ENCODE measurements at places on chromosomes 7 and 10. TPM values are rescaled to one million over a fixed set of nuclear protein-coding genes. Genes with fewer than 3 reads are reported as not detected.

- no peaks in the 10 kb centered on the region for H3K36me3 ChIP-seq
- H3K4me1 ChIP-seq, result no peaks in the 10 kb centered on the region
- H3K4me3 ChIP-seq, result no peak overlapping the region
- H3K27ac ChIP-seq, result no peak overlapping the region
- H3K27me3 ChIP-seq, result no peaks in the 10 kb centered on the region
These were observed 115.5 kb downstream of the ZNF736 start for GRCh38 chr7:64429232-64429631.

DNA sequence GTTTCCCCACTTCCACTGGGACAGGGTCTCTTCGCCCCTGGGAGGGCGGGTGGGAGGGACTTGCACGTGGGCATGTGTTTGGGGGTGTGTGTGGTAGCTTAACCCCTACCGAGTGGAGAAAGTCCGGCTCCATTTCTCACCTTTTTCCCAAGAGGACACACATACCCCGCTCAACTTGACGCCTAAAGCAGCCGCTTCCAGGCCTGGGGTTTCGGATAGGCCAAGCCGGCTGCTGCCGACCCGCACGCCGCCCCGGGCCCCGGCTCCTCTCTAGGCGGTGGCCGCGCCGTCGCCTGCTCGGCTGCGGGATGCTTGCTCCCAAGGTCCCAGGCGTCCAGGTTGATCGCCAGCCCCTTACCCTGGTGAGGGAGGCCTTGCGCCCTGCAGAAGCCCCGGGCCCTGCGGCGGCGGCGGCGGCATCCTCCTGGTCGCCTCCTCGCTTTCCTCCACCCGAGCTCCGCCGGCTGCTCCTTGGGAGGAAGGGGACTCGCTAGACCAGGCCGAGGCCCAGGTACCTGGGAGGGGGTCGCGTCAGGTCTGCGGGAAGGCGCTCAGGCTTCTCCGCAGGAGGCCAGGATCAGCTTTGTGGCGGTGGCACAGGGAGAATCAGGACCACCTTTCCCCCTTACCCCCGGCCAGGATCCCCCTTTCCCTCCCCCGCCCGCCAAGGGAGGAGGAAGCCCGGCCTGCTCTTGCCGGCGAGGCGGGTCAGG is 3.2 kb upstream of the GATA3 start:
- peaks cover 62% of the 10 kb centered on the region for H3K27me3 ChIP-seq
- no peaks in the 10 kb centered on the region for H3K36me3 ChIP-seq
- no peak overlapping the region for H3K27ac ChIP-seq
- H3K4me3 ChIP-seq, result peak overlapping the region; percentile 65

CALML3 gene
- total RNA-seq, result not detected

- no peaks in the 10 kb centered on the region for H3K27me3 ChIP-seq
- DNase-seq, result peak; percentile 53
- no peak overlapping the region for H3K27ac ChIP-seq
- no peaks in the 10 kb centered on the region for H3K36me3 ChIP-seq
These were observed 34.1 kb downstream of the OSBPL3 start for GRCh38 chr7:24945899-24946298.

DNA sequence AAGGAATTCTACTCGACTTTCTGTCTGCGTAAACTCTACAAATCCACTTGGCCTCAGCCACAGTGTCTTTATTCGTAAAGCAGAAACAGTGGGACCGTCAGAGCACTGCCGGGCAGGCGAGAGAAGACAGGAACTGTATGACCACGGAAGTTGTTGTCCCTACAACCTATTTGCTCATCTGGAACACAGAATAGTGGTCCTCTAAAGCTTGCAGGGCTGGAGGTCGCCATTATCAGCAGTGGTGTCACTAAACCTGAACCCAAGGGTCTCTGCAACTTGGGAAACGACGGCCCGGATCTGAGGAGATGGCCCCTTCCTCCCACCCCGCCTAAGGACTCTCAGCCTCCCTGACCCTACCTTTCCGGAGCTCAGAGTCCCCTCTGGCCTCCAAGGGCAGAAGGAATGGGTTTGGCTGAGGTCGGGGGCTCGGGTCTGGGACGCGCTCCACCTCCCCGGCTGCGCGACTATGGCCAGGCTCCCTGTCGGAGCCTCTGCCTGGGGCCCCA is 442 bp downstream of the STYXL1 start:
- H3K4me1 ChIP-seq, result no peaks in the 10 kb centered on the region
- no peaks in the 10 kb centered on the region for H3K27me3 ChIP-seq
- H3K27ac ChIP-seq, result peak overlapping the region; percentile 57
- H3K4me3 ChIP-seq, result peak overlapping the region; percentile 98
- no peak for DNase-seq

GRCh38 chr7:18901351-18901750 is 216.1 kb downstream of the TWIST1 start:
- DNase-seq, result no peak
- H3K4me3 ChIP-seq, result no peak overlapping the region
- no peaks in the 10 kb centered on the region for H3K27me3 ChIP-seq
- no peaks in the 10 kb centered on the region for H3K36me3 ChIP-seq

ACHE gene
- 13.7 TPM for total RNA-seq

DNA sequence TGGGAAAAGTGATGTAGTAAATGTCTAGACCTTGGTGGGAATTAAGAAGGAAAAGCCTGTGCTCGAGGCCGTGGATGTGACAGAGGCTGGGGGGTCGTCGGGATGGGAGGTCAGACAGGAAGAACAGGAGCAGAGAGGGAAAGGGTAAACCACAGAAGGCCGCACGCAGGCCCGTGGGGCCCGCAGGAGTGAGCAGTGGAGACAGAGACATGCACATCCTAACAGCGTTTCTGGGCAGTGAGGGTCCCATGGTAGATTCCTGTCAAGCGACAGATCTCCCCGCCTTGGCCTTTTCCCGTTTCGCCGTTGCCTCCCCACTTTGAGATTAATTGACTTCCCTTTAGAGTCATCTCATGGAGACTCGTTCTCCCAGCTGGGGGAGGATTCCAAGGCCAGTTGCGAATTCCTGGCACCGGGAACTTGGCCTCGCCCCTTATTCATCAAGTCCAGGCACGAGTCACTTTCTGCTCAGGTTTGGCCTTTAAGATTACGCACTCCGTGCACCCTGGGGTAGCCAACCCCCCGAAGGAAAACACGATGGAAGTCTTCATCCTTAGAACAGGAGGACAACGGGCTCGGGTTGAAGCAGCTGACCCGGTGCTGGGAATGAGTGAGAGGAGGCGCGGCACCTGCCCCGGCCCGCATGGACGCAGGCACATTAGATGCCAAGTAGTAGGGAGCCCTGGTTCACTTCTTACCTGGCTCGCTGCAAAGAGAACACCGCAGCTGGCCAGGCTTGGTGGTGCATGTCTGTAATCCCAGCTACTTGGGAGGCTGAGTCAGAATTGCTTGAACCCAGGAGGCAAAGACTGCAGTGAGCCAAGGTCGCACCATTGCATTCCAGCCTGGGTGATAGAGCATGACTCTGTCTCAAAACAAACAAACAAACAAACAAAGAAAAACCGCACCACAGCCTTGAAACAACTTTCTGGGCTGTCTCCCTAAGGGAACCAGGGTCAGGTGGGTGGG is 315.2 kb upstream of the SHH start:
- H3K36me3 ChIP-seq, result no peaks in the 10 kb centered on the region
- H3K27ac ChIP-seq, result no peak overlapping the region
- no peak overlapping the region for H3K4me3 ChIP-seq

DNA sequence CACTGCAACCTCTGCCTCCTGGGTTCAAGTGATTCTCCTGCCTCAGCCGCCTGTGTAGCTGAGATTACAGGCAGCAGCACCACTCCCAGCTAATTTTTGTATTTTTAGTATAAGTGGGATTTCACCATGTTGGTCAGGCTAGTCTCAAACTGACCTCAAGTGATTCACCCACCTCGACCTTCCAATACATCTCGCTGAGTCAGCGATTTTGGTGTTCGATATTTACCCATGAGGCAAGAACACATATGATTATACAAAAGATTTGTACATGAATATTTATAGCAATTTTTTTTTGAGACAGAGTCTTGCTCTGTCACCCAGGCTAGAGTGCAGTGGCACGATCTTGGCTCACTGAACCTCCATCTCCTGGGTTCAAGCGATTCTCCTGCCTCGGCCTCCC is 19.8 kb downstream of the PNLIP start:
- H3K36me3 ChIP-seq, result no peaks in the 10 kb centered on the region
- H3K27ac ChIP-seq, result no peak overlapping the region
- H3K27me3 ChIP-seq, result no peaks in the 10 kb centered on the region
- H3K4me3 ChIP-seq, result no peak overlapping the region
- no peak for DNase-seq

HOGA1 gene
- 0.43 TPM for total RNA-seq

- peak; percentile 92 for DNase-seq
- H3K27me3 ChIP-seq, result peaks cover 89% of the 10 kb centered on the region
- H3K4me3 ChIP-seq, result peak overlapping the region; percentile 72
- no peaks in the 10 kb centered on the region for H3K36me3 ChIP-seq
These were observed 3.3 kb downstream of the GRID1 start for GRCh38 chr10:86363184-86363832.

TMEM140 gene
- total RNA-seq, result not detected

DNA sequence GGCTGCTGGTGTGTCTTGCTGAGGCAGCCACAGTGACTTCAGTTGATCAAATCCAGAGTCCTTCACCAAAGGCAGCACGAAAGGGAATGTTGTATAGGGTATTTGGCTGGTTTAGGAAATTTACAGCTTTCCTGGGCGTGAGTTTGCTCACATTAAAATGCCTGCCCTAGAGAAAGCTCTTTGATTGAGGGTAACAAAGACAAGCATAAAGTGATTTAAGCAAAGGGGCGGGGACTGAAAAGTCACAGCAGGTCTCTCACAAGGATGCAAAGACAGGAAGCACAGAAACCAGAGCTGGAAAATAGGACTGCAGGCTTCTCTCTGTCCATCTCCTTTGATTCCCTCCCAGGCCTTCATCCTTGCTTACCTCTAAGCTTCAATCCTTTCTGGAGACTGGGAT is 139.2 kb downstream of the ELMO1 start:
- DNase-seq, result no peak
- H3K36me3 ChIP-seq, result peaks cover 91% of the 10 kb centered on the region
- H3K4me3 ChIP-seq, result no peak overlapping the region
- no peak overlapping the region for H3K27ac ChIP-seq

FAM221A gene
- total RNA-seq, result 20.8 TPM

GPNMB gene
- total RNA-seq, result 0.94 TPM

GRCh38 chr10:75600833-75601232 is 169.4 kb downstream of the LRMDA start:
- H3K4me3 ChIP-seq, result no peak overlapping the region
- H3K36me3 ChIP-seq, result no peaks in the 10 kb centered on the region
- no peaks in the 10 kb centered on the region for H3K4me1 ChIP-seq
- peaks cover 49% of the 10 kb centered on the region for H3K27me3 ChIP-seq

DNA sequence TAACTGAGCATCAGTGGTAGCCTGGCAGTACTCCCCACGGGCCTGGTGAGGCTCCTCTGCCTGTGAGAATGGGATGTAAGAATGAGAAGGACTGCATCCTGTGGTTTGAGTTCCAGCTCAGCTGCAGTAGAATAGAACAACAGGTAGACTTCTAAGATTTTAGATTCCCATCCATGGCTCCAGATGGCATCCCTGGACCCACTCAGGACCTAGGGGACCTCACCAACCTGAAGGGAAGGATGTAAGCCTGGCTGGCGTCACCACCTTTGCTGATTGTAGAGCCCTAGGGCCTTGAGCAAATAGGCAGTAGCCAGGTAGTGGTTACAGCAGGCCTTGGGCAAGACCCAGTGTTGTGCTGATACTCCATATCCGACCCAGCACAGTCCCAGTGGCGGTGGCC is 9.6 kb upstream of the AOC1 start:
- no peak overlapping the region for H3K4me3 ChIP-seq
- no peaks in the 10 kb centered on the region for H3K4me1 ChIP-seq
- H3K36me3 ChIP-seq, result no peaks in the 10 kb centered on the region
- H3K27me3 ChIP-seq, result no peaks in the 10 kb centered on the region
- no peak overlapping the region for H3K27ac ChIP-seq

- no peak for DNase-seq
- H3K27ac ChIP-seq, result no peak overlapping the region
- H3K4me3 ChIP-seq, result no peak overlapping the region
- peaks cover 15% of the 10 kb centered on the region for H3K4me1 ChIP-seq
- H3K27me3 ChIP-seq, result no peaks in the 10 kb centered on the region
- peaks cover 51% of the 10 kb centered on the region for H3K36me3 ChIP-seq
These were observed 57.2 kb downstream of the SHH start for GRCh38 chr7:155755026-155755425.

GRID1 gene
- total RNA-seq, result 0.42 TPM

GRCh38 chr10:81068460-81068859 is 530.8 kb downstream of the SH2D4B start:
- no peaks in the 10 kb centered on the region for H3K27me3 ChIP-seq
- H3K27ac ChIP-seq, result no peak overlapping the region
- no peaks in the 10 kb centered on the region for H3K36me3 ChIP-seq
- no peak overlapping the region for H3K4me3 ChIP-seq

CYP3A5 gene
- total RNA-seq, result 0.38 TPM

- DNase-seq, result no peak
- no peaks in the 10 kb centered on the region for H3K27me3 ChIP-seq
- no peak overlapping the region for H3K27ac ChIP-seq
- no peak overlapping the region for H3K4me3 ChIP-seq
These were observed 34.8 kb downstream of the ITGB8 start for GRCh38 chr7:20365486-20365885.

DNA sequence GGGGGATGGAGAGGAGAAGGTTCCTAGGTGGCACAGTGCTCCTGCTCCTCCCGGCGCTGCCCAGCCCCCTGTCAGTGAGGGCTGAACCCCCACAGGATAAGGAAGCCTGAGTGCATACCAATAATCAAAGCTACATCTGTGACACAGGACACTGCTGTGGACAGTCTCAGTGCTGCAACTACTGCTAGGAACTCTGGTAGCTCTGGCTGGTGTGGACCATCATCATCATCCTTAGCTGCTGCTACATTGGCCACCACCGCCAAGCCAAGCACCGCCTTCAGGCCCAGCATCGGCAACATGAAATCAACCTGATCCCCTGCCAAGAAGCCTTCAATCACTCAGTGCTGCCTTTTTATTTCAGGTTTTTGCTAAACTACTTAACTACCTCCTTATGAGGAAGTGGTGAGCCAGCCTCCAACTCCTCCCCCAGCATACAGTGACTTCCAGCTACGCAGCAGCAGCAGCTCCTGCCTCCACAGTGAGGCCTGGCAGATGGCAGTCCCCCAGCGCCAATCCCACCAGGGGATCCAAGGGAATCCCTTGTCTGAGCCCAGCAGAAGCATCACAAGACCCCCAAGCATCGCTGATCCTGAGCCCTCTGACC is 32.1 kb upstream of the SLC26A4 start:
- H3K27ac ChIP-seq, result no peak overlapping the region
- H3K4me1 ChIP-seq, result no peaks in the 10 kb centered on the region
- no peaks in the 10 kb centered on the region for H3K36me3 ChIP-seq
- no peak overlapping the region for H3K4me3 ChIP-seq
- no peak for DNase-seq

LIPF gene
- not detected for total RNA-seq

CFAP69 gene
- 6.6 TPM for total RNA-seq

DNA sequence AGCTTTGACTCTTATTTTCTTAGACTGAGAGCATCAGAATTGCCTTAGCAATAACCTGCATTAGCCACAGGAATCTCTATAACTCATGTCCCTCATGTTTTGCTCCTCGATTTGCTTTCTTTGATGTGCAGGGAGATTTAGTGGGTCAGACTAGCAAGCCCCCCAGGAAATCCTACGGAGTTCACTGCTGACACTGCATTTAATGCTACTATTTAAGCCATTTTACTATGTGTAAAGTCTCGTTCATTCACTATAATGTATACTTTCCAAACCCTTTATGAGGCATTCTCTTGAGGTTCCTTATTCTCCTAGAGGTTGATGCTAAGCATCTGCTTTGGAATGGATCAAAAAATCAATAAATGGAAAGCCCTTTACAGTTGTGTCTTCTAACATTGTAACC is 28.4 kb downstream of the DYNC1I1 start:
- no peaks in the 10 kb centered on the region for H3K27me3 ChIP-seq
- no peak overlapping the region for H3K4me3 ChIP-seq
- DNase-seq, result no peak
- H3K4me1 ChIP-seq, result peaks cover 9% of the 10 kb centered on the region
- H3K36me3 ChIP-seq, result no peaks in the 10 kb centered on the region

HHEX gene
- 96.5 TPM for total RNA-seq

TMEM213 gene
- not detected for total RNA-seq

SGCE gene
- total RNA-seq, result 62.2 TPM

All from endodermal cell (in vitro differentiated cells).